ENCODE measurements at places on chromosomes 5 and 9. TPM values are rescaled to one million over a fixed set of nuclear protein-coding genes. Genes with fewer than 3 reads are reported as not detected.

FOXE1 gene
- not detected for total RNA-seq

FLT4 gene
- 1.2 TPM for total RNA-seq

ZNF300 gene
- 3.6 TPM for total RNA-seq

HACD4 gene
- 1.2 TPM for total RNA-seq

FST gene
- 3.5 TPM for total RNA-seq

IFNA2 gene
- not detected for total RNA-seq

DOCK8 gene
- total RNA-seq = 80.8 TPM

NRARP gene
- total RNA-seq = 15.6 TPM

All from activated T-cell treated with anti-CD3 and anti-CD28 coated beads, Interleukin-2, amount 50 U/mL, for 4 hours (primary cell).